ENCODE measurements at places on chromosomes 5 and 9.
A peak's percentile ranks its signal among the peaks of the same experiment; 100 is the strongest.

DNA sequence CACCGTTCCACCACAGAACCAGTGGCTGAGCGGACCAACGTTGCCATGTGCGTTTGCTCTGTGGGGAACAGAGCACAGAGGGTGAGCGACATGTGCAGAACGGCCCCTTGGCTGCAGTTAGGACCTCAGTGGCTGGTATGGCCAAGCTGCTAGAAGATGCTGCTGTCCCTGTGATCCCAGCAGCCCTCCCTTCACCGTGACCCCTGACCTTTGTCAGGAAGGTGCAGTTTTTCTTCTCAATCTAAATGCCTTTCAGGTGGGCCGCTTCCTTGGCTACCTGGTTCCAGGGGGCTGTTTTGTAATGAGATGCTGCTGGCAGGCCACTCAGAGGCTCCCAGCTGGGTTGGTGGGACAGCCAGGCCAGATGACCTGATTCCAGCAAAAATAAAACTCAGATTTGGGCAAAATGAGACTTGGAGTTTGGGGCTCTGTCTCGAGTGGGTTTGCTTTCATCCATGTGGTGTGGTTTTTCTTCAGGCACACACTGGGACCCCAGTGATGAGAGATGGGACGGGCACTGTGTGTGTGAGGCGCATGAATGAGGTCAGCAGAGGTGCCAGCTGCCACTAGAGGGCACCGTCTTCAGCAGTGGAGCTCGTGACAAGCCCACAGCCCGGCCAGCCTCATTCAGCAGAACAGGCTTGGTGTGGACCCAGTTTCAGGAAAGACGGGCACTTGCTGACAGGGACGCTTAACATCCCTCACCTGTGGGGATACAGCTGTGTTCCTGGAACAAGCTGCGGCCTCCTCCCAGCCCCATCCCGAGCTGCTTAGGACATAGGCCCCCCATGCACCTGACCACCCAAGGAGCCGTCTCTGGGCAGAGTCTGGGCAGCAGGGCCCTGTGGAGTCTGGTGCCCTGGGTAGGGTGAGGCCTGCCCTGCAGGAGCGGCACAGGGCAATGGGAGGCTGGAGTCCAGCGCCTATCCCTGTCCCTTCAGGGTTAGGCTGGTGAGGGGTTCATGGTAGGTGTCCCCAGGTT, 4.1 kb downstream of the MRPS2 start:
- DNase-seq, result peak; percentile 66

- no peak for DNase-seq
These were observed 28.4 kb downstream of the SYK start for GRCh38 chr9:90830051-90830450.

GRCh38 chr5:83450183-83450966, 21.2 kb upstream of the VCAN start:
- DNase-seq, result no peak

DNA sequence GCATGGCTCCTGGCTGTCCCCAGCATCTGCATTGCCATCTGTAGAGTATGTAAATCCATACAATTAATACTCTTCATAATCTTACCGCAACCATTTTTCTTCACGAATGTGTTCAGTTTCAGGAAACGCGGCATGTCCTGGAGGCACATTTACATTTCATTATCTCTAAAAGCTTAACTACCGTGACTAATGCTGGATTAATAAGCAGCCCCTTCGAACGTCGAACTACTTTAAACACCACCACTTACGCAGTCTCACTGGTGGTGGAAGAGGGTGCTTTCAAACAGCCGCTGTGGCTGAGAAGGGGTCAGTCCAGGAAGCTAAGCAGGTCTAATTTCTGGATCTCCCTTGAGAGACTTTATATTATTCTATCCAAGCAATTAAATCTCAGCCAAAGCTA, 85.6 kb downstream of the C5orf15 start:
- DNase-seq, result no peak

GRCh38 chr9:18149471-18150011, 324.4 kb upstream of the ADAMTSL1 start:
- DNase-seq, result no peak

GRCh38 chr9:105290418-105290817, 46.0 kb downstream of the SLC44A1 start:
- no peak for DNase-seq

- DNase-seq, result no peak
These were observed 31.1 kb downstream of the PAEP start for GRCh38 chr9:135592625-135593024.

DNA sequence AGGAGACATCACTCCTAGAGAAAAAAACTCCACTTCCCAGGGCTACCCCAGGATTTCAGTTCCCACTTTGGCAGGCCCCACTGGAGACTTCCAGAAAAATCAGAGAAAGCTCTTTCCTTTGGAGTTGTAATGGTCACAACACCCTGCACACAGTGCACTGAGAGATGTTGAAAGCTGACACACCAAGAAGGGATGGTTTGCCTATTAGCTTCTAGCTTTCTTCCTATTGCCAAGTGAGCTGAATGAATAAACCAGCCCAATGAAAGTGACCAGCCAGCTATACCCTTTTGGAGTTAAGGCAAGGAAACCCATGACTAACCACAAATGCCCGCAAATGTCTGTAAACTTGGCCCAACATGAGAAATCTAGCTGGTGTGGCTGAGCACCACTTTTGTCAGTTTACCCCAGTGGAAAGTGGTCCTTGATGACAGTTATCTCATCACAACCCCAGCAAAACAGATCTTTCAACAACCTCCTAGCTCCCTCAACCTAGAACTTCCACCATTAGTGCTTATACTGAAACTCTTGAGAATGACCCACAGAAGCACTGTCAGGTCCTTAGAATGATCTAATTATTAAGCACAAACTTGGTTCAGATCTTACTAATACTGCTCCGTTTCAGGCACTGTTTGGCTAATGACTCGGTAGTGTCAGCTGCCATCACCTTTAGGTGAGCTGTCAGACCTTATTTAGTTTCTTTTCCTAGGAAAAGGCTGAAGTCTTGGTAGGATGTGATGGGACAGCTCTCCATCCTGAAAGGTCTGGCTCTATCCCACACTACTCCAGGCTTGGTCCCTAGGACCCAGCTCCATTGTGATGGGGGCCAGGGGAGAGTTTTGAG, 11.2 kb downstream of the IRF1 start:
- DNase-seq, result no peak

- DNase-seq, result no peak
These were observed 11.3 kb downstream of the FOXD1 start for GRCh38 chr5:73437101-73437776.

- DNase-seq, result no peak
These were observed 45.9 kb upstream of the APC start for GRCh38 chr5:112691758-112692157.

- DNase-seq, result no peak
These were observed 3.7 kb downstream of the OTULIN start for GRCh38 chr5:14668181-14668591.

GRCh38 chr5:32443145-32443540, 1.4 kb downstream of the ZFR start:
- no peak for DNase-seq

DNA sequence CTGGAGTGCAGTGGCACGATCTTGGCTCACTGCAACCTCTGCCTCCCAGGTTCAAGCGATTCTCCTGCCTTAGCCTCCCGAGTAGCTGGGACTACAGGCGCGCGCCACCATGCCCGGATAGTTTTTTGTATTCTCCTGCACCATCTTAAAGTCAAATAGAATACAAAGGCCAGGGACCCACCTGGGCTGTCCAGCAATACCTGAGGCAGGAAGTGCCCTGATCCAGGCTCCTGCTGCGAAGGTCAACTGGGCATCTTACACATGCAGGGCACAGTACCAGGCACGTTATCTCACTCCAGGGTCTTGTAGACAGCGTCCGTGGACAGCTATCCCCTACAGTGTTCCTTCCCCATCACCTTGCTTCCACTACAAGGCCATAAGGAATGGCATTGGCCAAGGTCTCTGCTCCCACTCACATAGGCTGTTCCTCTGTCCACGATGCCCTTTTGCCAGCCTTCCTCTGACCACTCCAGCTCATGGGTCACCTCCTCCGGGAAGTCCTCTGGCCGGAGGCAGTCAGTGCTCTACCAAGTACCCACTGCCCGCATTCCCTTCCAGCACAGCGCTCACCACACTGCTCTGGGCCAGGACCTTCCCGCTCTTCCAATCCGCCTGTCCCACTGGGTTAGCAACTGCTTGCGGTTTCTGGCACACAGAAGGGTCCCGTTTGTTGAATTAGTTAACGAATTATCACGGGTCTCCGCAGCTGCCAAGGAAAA, 978 bp downstream of the P4HA2 start:
- no peak for DNase-seq

All from T-helper 2 cell (primary cell).